ENCODE measurements at places on chromosomes 2 and 18.

DNA sequence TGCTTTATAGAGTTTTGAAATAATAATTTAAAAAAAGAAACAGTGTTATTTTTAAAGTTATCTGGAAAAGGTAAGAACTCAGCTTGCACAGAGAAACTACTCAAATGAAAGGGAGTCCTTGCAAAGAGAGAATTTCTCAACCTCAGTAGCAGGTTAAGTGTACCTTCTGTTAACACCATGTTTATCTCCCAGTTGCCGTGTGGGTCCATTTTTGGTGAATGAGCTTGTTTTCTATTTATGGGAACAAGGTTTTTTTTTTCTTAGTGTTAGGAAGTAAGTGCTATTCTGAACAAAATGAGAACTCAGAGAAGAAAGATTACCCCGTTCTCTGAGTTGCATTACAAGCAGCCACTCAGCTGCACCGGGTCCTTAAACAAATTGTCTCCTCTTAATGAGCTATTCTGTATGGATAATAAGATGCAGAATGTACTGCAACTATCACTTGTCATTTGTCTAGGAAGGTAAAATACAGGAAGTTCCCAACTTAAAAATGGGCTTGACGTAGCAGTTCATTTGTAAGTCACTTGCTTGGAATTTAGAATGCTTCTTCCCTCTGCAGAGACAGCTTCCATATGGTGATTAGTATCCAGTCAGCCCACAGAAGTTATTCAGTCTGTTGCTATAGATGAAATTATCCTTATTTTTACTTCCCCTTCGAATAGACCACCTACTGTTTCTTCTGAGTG is 74.9 kb downstream of the LTBP1 start:
- DNase-seq: no peak

GRCh38 chr18:61619783-61620182 is 273.0 kb downstream of the RNF152 start:
- DNase-seq: no peak

DNA sequence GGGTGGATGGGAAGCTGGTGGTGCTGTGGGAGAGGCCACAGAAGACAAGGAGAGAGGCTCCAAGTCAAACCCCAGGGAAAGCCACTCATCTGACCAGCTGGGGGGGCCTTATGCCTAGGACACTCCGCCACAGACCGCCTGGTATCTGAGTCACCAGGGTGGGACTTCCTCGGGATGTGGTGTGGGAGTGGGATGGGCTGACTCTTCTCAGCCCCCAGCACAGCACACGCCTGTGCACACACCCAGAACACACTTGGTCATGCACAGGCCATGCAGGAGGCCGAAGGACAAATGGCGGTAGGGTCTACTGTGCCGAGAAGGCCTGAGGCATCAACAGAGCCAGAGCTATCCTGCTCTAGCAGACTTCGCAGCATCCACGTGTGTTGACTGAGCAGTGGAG is 136.4 kb downstream of the INHBB start:
- DNase-seq: no peak

- no peak for DNase-seq
These were observed 528.4 kb upstream of the SPHKAP start for GRCh38 chr2:228709788-228710371.

DNA sequence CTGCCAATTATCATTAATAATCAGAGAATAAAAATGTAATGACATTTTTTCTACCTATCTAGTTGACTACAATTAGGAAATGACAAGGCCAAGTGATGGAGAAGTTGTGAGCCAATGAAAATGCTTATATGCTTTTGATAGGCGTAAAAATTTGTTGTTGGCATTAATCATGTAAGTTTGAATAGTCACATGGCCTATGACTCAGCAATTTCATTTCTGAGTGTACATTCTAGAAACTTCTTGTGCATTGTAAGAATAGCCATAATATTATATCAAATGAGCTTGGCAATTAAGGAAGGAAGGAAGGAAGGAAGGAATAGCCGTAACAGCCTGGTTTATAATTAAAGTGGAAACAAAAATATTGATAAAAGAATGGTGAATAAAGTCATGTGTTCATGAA is 179.9 kb downstream of the PTH2R start:
- no peak for DNase-seq

DNA sequence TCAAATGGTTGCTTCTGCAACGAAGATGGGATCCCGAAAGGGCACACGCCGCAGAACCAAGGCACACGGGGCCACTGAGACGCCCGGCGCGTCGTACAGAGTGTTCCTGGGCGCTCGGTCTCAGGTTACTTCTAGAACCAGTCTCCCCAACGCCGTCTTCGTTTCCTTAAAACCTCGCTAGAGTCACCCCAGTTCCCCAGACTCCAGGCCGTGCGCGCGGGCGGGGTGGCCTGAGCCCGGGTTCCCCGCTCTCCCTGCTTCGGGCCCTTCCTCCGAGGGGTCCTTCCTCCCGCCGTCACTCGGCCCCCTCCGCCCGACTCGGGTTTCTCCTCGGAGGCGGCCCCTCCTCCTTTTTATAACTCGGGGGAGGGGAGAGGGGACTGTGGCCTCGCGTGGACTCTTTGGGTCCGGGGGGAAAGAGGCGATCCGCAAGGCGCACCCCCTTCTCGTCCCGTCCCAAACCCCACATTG is 774 bp upstream of the FZD7 start:
- peak; percentile 43 for DNase-seq

DNA sequence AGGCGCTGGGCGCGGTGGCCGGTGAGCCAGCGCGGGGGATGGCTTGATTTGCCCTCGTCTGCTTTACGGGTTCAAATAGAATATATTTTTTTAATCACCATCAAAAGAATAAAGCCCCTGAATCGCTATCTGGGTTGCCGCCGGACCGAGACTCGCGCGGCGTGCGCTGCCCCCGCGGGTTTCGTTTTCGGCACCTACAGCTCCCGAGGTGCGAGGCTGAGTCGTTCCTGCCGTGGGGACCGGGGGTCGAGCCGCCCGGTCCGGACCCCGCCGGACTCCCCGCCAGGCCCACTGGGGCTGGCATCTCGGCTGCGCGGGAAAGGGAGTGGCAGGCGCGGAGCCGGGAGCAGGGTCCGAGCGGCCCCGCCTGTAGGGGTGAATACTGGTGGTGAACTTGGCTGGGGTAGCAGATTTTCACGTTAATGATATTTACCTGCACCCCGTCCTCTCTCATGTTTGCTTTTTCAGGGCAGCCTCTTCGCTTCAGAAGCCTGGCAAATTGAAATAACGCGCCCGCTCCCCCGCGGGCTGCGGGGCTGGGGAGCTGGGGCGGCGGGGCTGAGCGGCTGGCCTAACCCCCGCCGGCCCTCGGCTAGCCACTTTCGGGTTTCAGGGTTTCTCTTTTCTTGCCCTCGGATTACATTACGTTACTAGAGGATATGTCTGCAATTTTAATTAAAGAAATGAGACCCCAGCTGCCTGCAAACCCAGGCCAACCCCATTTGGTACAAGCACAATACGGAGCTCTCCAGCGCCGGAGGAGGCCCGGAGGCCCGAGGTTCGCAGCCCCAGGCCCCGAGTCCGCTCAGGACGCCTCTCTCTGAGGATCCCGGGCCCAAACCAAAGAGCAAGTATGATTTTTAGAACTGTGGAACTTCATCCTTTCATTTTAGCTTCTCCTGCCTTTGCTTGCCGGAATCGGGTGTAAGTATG is 1.7 kb upstream of the CELF4 start:
- DNase-seq: peak; percentile 68

DNA sequence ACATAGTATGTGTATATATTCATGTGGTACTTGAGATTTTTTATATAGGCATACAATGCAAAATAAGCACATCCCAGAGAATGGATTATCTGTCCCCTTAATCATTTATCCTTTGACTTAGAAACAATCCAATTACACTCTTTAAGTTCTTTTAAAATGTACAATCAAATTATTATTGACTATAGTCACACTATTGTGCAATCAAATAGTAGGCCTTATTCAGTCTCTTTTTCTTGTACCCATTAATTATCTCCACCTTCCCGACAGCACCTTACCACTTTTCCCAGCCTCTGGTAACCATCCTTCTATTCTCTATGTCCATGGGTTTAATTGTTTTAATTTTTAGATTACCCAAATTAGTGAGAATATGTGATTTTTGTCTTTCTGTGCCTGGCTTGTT is 914.1 kb downstream of the CCDC85A start:
- no peak for DNase-seq

DNA sequence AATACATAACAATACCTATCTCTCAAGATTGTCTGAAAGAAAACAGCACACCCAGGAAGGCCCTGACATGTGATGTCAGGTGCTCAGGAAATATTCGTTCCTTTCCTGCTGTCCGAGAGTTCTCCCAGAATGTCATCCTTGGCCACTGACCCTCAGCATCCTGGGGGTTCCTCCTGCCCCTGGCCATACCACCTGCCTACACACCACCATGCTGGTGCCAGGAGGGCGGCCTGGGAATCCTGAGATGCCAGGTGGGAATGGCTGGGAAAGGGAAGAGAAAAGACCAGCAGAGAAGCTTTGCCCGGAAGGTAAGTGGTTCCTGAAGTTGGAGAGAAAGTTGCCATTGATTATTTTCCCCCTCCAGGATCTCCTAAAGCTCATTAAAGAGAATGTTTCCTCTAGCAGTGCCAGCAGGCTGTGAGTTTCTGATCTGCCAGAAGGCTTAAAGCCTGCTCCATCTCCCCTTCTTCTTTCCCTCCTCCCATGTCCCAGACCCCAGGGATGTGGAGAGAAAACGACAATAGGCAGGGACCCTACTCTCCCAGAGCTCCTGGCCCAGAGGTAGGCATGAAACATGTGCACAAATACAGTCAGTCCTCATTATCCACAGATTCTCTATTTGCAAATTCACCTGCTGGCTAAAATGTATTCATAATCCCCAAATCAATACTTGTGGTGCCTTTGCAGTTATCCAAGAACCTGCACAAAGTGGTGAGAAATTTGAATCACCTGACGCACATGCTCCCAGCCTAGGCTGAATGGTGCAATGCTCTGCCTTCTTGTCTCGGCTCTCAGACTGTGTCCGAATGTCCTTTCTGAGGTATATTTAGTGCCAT is 147.1 kb upstream of the MYCN start:
- no peak for DNase-seq

DNA sequence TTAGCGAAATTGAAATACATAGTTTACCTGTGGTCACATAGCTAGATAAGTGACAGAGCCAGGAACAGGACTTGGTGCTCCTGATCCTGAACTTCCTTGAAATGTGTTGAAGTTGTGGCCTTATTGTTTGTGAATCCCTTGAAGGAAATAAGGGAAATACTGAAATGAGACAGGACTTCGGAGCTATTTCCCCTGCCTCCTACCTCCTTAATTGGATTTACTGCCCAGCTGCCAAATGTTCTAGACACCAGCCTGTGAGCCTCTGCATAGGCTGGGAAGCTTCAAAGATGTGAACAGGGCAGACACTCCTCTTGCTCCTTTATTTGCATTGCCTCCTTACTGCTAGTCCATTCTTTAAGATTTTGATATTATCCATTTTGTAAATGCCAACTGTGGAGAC is 135.2 kb downstream of the PRPF40A start:
- DNase-seq: no peak

- DNase-seq: peak; percentile 69
These were observed 244.6 kb downstream of the BCL2 start for GRCh38 chr18:63074981-63075404.

GRCh38 chr2:3414133-3414860 is 34.8 kb downstream of the TRAPPC12 start:
- no peak for DNase-seq

DNA sequence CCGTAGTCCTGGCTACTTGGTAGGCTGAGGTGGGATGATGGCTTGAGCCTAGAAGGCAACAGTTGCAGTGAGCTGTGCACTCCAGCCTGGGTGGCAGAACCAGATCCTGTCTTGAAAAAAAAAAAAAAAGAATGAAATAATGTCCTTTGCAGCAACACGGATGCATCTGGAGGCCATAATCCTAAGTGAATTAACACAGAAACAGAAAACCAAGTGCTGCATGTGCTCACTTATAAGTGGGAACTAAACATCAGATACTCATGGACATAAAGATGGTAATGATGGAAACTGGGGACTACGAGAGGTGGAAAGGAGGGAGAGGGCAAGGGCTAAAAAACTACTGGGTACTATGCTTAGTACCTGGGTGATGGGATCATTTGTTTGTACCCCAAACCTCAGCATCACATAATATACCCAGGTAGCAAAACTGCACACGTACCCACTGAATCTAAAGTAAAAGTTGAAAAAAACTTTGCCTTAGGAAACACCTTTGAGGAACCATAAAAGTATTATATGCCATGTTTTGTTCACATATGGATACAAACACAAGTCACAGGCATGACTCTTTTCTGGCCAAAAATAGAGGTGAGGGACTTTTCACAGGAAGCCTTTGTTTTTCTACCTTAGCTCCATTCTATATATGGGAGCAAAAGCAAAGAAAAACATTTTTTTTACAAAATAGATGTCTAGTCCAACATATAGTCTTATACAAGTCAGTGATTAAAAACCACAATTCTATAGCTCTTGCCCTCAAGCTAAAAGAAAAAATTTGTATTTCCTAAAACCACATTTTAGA is 36.6 kb downstream of the GPR155 start:
- no peak for DNase-seq

DNA sequence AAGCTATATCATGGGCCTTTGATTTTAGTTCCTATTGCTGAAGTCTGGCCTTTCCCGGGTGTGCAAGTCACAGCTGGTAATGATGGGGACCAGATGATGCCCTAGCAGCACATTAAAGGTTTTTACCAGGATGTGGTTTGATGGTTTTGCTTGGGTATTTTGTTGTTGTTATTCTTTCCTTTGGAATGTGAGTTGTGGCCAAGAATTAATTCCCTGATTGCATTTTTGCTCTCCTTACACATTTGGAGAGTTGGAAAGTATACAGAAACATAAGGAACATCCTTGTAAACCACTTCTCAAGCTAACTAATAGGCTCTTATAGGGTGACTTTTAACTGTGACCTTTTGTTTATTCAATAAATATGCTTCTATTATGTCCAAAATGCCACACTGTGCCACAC is 154.1 kb upstream of the MMADHC start:
- DNase-seq: no peak

DNA sequence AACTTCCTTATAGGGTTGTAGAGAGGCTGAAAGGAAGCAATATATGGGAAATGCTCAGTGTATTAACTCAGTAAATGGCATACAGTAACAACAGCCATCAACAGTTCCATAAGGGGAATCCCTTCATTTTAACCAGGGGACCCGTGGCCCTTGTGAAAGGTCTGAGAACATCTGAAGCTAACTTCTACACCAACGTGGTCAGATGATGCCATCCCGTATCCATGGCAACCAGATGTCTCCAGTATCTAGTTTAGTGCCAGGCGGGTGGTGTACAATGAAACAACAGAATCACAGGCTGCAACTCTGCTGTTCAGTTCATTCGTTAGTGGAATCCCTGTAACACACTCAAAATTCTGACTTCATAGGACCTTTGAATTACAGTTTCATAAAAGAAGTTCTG is 162.3 kb downstream of the TGIF1 start:
- no peak for DNase-seq

- DNase-seq: no peak
These were observed 103.5 kb downstream of the CABLES1 start for GRCh38 chr18:23238651-23239349.

Data from DMS79 treated with DMSO at 0.1 percent for 48 hours (cell line).